ENCODE measurements at places on chromosomes 3 and 15.

DNA sequence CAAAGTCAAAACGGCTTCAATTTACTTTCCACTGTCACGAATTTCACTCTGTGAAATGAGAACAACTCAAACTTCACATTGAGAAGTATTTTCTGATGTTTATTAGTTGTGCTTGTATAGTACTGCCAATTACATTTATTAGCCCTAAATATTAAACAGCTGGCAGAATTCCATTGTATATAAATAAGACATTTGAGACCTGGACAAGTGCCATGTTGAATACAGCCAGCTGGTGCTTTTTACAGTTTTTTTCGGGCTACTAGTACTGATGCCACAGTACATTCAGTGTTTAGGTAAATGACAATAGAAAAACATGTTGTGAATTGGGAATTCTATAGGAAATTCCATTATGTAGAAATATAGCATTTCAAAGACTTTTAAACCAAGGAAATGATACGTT lies 79.0 kb downstream of the EPHA3 start:
- no peak for DNase-seq

GRCh38 chr3:69815970-69816369 lies 76.7 kb downstream of the MITF start:
- no peak for DNase-seq

GRCh38 chr3:73432023-73432705 lies 192.6 kb downstream of the PDZRN3 start:
- no peak for DNase-seq

- DNase-seq: no peak
These were observed 34.5 kb upstream of the NR2E3 start for GRCh38 chr15:71775856-71776255.

DNA sequence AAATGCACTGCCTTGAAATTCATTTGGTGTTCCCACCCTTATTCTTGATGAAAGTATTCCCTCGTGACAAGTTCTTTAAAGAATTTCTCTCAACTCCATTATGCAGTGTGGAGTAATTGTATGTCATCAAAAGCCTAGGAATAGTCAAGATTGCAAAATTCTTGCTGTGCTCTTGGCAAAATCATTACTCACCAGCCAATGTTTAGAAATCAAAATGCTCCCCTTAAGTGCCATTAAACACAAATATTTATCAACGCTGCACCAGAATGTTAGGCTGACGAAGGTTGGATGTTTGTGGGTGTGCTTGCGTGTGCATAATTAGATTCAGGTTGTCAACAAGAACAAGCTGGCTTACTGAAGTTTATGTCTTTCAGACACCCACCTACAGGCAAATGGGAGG lies 40.5 kb downstream of the SST start:
- no peak for DNase-seq

GRCh38 chr3:186671051-186671450 lies 5.2 kb downstream of the HRG start:
- no peak for DNase-seq
